ENCODE measurements at places on chromosomes 7 and 10. TPM values are rescaled to one million over a fixed set of nuclear protein-coding genes. Genes with fewer than 3 reads are reported as not detected.
A peak's percentile ranks its signal among the peaks of the same experiment; 100 is the strongest.

- ATAC-seq, result peak; percentile 36
These were observed 202.4 kb upstream of the HABP2 start for GRCh38 chr10:113350311-113351040.

The IL15RA gene
- total RNA-seq, result 29.9 TPM

DNA sequence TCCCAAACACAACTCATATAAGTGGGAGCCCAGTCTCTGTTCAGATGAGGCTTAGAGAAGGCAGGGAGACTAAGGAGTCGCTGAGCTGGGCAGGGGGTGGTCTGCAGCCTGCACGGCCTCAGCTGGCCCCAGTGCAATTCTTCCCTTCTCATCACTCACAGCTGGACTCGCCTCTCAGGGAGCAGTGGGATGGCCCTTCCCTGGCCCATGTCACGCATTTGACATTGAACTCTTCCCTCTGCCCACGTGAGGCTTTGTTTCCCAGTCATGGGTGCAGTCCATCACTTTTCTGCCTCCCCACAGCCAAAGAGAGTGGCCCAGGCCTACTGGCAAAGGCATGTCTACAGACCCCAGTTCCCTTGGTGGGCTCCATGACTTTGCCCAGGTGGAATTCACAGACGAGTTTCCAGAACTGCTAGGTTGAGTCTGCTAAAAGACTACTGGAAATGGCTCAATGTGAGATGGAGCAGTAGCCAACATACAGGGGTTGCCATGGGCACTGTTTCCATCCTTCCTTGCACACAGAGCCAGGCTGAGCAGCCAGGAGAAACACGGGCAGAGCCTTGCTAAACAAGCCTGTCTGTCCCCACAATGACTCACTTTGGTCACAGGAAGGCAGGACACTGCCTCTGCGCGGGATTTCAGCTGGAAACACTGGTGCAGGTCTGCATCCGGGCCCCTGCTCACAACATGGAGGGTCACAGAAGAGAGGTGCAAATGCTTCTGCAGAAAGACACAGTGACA is 90.1 kb downstream of the OAT start:
- no peak for ATAC-seq

The HYAL4 gene
- total RNA-seq, result 0.10 TPM

- no peak for ATAC-seq
These were observed 30.7 kb downstream of the ALOX5 start for GRCh38 chr10:45404770-45405120.

GRCh38 chr10:1109795-1110673 is 53.8 kb downstream of the WDR37 start:
- peak; percentile 79 for ATAC-seq

The GPNMB gene
- total RNA-seq, result 0.88 TPM
